CD4-positive, CD25-positive, alpha-beta regulatory T cell (primary cell): ENCODE measurements at places on chromosomes 5 and 9.

- no peak for DNase-seq
Measured at GRCh38 chr5:1122511-1123294, 10.8 kb upstream of the SLC12A7 start.

- no peak for DNase-seq
Measured at GRCh38 chr5:17228821-17229291, 11.4 kb downstream of the BASP1 start.

GRCh38 chr5:16081376-16081955 lies 98.1 kb downstream of the MARCHF11 start:
- no peak for DNase-seq

GRCh38 chr5:147081311-147081764 lies 153.5 kb upstream of the STK32A start:
- DNase-seq: no peak

DNA sequence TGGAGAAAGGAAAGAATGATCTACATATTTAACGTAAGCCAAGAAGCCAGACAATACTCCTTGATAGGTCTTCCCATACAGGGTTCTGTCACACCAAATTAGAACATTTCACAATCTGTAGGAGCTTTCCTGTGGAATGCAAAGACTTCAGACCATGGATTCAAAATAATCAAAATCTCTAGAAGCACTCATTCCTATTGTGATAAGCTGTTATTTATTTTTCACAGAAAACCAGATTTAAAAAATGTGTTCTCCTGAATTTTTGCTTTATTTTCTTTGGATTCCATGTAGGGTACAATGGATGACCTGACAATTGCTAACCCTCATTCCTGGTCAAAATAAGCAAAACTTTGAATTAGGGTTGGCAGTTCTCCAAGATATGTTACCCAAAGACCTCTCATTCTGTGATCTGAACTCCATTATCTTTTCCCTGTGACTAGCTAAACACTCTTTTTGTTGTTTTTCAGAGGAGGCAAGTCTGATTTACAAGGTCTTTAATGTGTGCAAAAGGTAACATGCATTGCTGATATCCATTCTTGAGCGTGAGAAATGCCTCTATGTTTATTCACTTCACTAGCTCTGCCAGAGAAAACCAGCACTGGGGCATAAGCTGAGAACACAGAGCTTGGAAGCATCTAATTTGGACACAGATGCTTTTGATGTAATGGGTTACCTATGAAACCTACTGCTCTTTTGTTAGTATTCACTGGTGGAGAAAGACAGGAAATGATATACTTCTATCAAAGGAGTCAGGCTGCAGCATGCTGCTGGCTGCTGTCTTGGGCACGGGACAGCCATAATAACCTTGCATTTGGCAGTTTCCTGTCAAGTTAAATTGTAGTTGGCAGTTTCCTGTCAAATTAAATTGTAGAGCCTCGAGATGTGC lies 31.4 kb downstream of the ACTBL2 start:
- peak; percentile 51 for DNase-seq

- no peak for DNase-seq
Measured at GRCh38 chr5:130280528-130281217, 376.4 kb downstream of the CHSY3 start.

GRCh38 chr5:68285075-68285840 lies 69.7 kb downstream of the PIK3R1 start:
- DNase-seq: no peak

GRCh38 chr9:37454238-37454637 lies 11.0 kb downstream of the ZBTB5 start:
- no peak for DNase-seq

- DNase-seq: no peak
Measured at GRCh38 chr5:124001036-124001615, 489.1 kb downstream of the CSNK1G3 start.

DNA sequence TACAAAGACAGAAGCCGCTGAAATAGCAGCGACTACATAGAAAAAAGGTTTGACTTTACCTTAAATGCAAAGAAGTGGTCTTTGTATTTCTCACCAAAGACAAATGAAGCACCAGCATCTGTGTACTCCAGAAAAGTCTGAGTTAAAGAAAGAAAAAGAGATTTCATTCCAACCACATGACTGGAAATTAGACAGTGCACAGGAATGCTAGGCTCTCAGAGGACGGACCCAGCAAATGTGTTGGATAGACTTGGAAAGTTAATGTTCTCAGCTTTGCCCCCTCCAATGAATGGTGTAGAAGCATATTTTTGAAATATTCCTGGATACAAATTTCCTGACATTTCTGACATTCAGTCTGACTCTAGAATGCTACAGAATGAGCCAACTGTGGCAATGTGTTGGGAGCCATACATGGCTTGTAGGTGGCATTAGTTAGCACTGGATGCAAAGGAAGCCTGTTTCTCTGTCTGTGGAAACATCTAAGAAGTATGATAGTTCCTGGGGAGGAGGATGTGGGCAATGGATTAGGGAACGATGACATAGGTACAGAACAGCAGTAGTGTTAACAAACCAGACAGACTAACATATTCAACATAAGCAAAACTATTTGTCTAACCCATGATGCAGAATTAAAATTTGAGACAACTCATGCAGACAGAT lies 43.3 kb downstream of the SLC28A3 start:
- DNase-seq: no peak

DNA sequence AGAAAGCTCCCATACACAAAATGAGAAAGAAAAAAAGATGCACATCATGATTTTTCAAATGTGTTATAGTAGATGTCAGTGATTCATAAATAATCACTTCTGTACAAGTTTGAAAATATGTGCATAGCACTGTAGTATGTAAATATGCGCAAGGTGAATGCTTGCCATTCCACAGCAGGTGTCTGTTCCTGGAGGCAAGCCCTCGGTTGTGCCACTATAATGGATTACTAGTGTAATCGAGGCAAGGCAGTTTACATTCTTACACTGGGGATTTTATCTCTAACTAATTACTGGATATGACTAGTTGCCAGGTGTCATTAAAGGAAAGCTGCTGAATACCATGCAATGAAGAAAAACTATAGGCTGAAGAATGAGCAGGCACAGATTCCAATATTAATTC lies 93.6 kb downstream of the ARHGEF28 start:
- DNase-seq: no peak

GRCh38 chr5:160155017-160155750 lies 35.9 kb upstream of the PWWP2A start:
- DNase-seq: no peak

GRCh38 chr5:179409806-179410205 lies 64.5 kb upstream of the ADAMTS2 start:
- DNase-seq: no peak

DNA sequence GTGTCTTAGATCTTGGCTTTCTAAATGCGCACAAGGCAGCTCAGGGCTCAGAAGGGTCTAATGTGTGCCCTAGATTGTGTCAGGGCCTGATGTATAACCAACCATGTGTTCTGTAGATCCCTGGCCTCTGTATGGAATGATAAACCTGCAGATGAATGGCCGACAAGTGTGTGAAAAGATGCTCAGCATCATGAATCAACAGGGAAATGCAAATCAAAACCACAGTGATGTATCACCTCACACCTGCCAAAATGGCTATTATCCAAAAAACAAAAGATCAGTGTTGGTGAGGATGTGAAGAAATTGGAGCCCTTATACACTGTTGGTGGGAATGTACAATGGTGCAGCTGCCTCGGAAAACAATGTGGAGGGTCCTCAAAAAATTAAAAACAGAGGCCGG lies 489.8 kb downstream of the SEMA5A start:
- no peak for DNase-seq

DNA sequence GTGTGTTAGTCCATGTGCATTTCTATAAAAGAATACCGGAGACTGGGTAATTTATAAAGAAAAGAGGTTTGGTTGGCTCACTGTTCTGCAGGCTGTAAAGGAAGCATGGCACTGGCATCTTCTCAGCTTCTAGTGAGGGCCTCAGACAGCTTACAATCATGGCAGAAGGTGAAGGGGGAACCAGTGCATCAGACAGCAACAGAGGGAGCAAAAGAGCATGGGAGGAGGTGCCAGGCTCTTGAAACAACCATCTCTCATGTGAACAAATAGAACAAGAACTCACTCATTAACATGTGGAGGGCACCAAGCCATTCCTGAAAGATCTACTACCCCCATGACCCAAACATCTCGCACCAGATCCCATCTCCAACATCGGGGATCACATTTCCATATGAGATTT lies 89.2 kb upstream of the IL33 start:
- DNase-seq: no peak

DNA sequence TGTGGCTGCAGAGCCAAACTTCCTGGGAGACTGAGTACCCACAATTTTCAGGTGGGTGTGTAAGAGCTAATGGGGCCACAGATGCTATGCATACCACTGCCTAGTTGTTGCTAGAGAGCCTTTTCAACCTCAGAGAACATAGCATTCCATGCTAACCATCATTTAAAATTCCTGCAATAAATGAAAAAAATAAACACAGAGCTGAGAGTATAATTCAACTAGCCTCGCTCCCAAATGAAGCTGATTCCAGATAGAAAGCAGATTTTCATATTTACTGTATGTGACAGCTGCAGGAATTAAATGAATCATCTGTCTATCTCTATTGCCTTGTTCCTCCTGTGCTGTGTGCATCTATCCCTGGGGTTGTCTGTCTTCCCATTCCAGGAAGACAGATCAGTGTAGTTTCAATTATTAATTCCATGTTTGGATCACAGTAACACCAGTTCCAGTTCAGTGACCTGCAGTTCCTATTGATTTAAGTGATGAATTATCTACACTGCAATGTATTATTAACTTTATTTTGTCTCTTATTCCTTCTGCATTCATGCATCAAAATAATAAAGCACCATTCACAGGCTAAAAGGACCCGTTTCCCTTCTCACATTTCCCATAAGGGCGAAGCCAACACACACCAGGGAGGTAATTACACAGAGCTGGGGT lies 324.5 kb downstream of the SLIT3 start:
- DNase-seq: no peak
